ENCODE measurements at places on chromosomes 3 and 15. TPM values are rescaled to one million over a fixed set of nuclear protein-coding genes. Genes with fewer than 3 reads are reported as not detected.

- peak; percentile 85 for ATAC-seq
Observed at GRCh38 chr3:133662278-133662651, 524 bp upstream of the TOPBP1 start.

- peak; percentile 89 for ATAC-seq
Observed at GRCh38 chr15:63610209-63610841, 13.1 kb downstream of the FBXL22 start.

DNA sequence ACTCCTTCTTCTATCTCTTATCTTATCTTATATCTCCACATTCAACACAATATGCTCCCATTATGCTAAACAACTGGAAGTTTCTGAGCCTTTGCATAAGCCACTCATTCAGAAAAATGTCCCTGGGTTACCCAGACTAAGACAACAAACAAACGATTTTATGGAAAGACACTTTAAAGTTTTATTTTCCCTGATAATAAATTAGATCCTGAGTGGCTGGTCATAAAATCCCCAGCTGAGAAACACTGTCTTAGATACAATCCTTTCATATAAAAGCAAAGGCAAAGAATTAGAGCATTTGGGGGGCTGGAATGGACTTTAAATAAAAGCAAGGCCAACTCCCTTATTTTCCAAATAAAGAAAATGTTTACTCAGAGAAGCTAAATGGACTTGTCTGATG is 322.3 kb downstream of the GBE1 start:
- no peak for ATAC-seq

DNA sequence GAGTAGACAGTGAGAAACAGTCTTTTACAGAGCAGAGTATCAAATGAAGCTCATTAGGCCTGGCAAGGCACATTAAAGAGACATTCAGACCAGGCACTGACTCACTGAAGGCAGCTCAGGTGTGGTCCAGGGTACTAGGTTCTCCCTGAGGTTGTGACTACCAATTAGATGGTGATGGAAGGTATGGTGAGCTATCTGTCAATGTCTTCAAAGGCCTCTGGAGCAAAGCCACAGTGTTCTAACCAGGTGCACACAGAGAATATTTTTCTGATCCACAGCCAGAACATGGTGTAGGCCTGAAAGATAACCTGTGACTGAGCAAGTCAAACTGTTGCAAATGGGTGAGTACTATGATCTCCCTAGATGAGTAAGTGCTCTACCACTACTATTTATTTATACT is 51.5 kb downstream of the EOMES start:
- ATAC-seq = peak; percentile 26

GRCh38 chr15:62391641-62392262 is 226.7 kb upstream of the C2CD4B start:
- peak; percentile 45 for ATAC-seq

DNA sequence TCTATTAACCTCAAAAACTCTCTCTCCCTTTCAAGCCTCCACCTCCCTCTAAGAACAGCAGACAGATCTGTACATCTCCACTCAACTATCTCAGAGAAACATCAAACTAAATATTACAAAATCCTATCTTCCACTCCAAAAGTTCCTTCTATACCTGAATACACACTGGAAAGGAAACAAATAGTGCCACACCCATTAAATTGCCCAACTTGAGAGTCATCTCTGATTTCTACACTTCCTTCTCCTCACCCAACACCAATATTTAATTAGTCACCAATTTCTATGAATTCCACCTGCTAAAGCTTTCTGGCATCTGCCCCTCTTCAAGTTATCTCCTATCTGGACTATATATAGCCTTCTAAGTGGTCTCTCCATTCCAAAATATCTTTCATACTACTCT is 65.8 kb downstream of the PEAK1 start:
- no peak for ATAC-seq

GRCh38 chr15:62737551-62737950 is 305.0 kb upstream of the TPM1 start:
- no peak for ATAC-seq

GRCh38 chr3:3618623-3619022 is 180.6 kb upstream of the LRRN1 start:
- no peak for ATAC-seq

DNA sequence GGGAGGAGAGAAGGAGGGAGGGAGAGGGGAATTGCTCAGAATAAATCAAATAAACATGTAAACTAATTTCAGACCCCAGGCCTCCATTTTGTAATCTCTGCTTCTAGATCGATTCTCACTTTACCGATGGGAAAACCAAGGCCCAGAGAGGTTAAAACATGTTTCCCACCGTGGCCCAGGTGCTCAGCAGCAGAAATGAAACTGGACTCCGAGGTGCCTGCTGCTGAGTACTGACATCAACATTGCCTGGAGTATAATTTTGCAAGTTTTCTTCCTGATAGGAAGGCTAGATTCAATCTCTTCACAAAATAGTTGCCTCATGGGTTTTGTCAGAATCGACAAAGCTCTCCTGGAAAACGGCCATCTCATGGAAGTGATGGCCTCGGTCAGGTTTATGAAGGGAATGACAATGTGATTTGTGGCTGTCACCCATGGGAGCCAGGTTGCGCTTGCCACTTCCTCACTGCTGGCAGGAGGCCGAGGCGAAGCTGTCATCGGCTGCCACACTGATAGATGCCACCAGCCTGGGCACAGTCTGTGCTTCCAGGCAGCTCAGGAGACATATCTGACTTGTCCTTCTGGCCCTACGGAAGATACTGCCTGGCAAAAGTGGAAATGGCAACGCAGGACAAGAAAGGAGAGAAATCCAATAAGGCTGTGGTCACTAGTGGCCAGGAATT is 133.1 kb upstream of the LRRN1 start:
- no peak for ATAC-seq

- ATAC-seq = no peak
Observed at GRCh38 chr3:51426921-51427320, 35.8 kb downstream of the RBM15B start.

GRCh38 chr3:5644773-5645670 is 457.5 kb downstream of the EDEM1 start:
- no peak for ATAC-seq

GRCh38 chr15:91411586-91411985 is 311.5 kb downstream of the SV2B start:
- no peak for ATAC-seq

- peak; percentile 35 for ATAC-seq
Observed at GRCh38 chr15:40029979-40030893, 8.7 kb downstream of the SRP14 start.

DNA sequence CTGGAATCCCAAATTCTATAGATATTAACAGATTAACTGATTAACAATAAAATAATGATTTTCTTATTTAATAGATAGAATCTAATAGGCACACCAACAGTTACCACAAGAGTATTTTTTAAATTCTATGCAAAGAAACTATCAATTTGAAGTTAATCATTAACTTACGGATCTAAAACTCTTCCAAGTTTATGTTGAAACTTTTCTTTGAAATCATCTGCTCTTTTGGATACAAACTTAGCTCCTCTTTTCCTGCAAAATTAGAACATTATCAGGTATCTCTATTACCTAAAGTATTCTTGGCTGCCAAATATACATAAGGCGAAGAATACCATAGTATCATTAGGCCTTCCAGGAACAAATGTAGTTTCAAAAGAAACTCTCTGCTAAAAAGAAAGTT is 34.8 kb downstream of the EFHB start:
- no peak for ATAC-seq

- ATAC-seq = no peak
Observed at GRCh38 chr3:105948101-105948500, 79.3 kb upstream of the CBLB start.

DNA sequence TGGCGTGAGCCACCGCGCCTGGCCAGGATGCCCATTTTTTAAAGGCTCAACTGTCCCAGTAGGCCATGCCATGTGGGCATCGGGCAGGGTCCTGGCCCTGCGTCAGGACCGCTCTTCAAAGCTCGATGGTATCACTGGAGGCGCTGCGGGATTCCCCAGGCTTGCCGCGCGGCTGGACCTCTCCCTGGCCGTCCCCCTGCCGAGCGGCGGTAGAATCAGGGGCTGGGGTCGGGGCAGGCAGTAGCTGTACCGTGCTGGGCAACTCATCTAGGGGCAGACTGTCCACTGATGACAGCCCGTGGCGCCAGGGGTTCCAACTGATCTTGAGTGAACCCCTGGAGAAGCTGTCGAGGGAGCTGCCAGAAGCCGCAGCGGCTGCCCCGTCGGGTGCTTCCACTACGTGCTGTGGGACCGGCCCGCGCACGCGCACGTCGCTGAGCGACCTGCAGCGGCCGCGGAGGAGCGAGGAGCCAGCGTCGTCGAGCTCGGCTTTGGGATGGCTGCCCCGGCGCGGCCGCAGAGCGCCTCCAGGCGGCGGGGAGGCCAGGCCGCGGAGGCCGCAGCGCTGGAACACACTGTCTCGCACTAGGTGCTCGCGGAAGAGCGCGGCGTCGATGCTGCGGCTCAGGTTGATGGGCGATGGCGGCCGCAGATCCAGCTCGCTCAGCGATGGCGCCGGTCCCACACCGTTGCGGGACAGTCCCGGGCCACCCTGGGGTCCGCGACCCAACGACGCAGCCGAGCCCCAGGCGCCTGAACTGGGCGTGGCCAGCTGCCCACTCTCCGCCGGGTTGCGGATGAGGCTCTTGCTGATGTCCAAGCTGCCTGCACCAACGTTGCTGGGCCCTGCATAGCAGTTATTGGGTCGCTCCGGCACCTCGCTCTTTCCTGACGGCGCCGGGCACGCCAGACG is 5.8 kb downstream of the PRRT3 start:
- ATAC-seq = peak; percentile 89

DNA sequence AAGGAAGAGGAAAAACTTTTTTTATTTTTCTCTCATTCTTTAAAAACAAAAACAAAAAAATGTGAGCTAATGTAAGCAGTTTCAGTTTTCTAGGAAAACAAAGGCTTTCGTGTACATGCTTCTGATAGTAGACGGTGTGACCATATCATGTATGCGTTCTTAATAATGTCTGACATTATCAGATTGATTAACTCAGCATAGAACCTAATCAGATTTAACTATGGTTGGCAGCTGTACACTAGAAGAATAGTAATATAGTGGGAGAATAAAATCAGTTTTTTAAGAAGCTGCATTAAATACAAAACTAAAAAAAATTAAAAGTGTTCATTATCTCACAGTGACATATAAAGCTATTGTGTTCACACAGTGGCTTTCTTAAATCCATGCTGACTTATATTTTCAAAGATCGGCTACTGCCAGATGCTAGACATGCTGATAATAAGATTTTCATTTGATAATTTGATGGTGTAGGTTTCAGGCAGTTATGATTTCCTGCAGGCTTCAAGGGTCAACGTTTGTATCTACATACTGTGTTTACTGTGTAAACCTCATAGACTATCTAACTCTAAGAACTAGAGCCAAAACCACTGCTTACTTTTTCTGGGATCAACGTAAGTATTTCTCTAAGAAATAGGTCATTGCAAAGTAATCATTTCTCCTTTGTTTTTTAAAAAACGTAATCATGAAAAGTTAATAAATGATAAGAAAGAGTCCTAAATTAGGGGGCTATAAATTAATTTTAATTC is 74.0 kb downstream of the UBE2E2 start:
- no peak for ATAC-seq

GRCh38 chr15:100696452-100696851 is 94.1 kb downstream of the ASB7 start:
- no peak for ATAC-seq

- no peak for ATAC-seq
Observed at GRCh38 chr3:71800023-71800422, 15.1 kb upstream of the PROK2 start.

- no peak for ATAC-seq
Observed at GRCh38 chr3:194130807-194131589, 5.0 kb upstream of the HES1 start.

GRCh38 chr3:161548301-161548700 is 51.7 kb downstream of the OTOL1 start:
- no peak for ATAC-seq

DNA sequence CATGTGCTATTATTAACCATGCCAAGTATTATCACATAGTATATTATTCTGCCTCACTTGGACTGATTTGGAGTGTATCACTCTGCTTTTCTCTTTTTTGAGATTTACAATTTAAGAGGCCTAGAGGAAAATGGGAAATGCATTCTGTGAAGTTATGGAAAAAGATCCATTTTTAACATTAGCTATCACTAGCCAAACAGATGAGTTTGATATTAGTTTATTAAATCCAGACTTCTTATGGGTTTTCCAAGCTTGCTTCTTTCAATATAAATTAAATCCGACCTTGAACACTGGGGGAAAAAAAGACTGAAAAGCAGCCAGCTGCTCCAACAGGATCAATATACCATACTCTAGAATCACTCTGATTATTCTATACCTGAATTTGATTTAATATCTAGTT is 30.1 kb upstream of the PLOD2 start:
- no peak for ATAC-seq

Gene RBPMS2
- not detected for total RNA-seq

Gene SLC6A20
- total RNA-seq = not detected

Gene EIF4E3
- 25.3 TPM for total RNA-seq

Gene ACTRT3
- total RNA-seq = 2.0 TPM

Gene OIP5
- 13.6 TPM for total RNA-seq

Gene GREM1
- total RNA-seq = not detected

Gene FETUB
- total RNA-seq = not detected

Gene BRK1
- 111 TPM for total RNA-seq

Gene TMEM158
- total RNA-seq = not detected
